IMR-90 (cell line): ENCODE measurements at places on chromosomes 7 and 10.
A peak's percentile ranks its signal among the peaks of the same experiment; 100 is the strongest.

DNA sequence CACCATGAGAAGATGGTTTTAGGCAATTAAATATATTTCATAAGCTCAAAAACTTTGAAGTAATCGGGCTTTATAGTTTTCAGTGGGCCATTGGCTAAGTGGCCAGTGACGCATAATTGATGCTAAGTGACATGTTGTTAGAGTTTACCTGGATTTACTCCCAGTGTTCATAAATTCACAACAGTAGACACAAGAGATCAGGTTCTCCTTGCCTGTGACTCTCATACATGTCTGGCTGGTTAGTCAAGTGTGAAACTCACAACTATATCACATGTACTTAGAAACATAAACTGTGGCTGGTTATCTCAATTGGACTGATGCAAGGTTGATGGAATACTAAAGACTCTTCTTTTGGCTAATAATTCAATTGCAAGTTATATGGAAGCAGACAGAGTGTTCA is 26.2 kb downstream of the ASB15 start:
- no peak for DNase-seq

DNA sequence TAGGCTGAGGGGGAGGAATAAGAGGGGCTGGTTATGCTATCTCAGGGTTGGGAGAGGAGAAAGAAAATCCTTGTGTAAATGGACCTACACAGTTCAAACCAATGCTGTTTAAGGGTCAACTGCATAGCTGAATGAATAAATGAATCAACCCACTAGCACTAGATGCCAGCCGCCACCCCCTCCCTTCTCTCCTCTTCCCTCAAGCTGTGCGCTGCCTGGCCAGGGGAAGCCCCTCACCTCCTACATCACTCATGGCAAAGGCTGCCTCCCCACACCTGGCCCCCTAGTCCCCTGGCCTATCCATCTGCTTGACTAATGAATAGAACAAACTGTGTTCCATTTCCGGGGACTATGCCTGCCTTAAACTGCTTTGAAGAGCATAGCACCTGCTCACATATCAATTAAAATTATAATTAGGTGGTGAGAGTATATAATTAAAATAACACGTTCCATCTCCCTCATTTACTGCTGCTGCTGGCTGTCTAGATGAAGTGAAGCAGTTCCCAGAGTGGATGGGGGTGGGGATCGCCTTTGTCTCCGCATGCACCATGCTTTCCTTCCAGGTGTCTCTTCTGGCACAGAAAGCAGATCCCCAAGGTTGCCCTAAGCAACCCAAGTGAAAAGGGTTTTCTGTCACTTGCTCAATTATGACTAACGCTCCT is 32.6 kb downstream of the GRID1 start:
- no peak for DNase-seq

- peak; percentile 10 for DNase-seq
Observed at GRCh38 chr7:132516042-132516840, 60.0 kb downstream of the PLXNA4 start.

DNA sequence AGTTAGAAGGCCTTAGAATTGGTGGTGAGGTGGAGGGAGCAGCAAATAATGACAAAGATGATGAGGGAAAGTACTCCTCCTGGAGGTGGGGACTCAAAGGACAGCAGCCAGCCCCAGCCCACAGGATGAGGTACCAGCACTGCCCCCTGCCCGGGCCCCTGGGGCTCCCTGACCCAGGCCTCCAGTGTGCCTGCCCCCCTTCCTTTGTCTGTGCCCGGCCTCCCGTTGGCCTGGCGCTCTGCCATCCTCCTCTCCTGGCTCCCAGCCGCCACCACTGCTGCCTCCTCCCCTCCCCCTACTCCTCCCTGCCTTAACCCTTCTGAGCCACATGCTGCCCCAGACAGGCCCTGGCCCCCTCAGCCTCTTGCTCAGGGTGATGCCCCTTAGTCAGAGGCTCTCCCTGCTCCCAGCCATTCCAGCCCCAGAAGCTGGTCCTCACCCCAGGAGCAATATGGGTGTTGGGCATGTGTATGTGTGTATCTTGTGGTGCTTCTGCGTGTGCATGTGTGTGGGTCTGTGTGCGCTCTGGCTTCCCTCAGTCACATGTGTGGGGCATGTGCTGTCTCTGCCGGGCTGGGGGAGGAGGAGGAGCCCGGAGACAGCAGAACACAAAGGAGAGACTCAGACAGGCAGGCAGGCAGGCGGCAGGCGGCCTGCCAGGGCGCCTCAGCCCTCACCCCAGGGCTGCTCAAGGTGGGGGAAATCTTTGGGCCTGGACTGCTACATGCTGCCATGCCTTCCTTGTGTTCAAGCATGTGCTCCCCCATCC is 2.6 kb downstream of the LDB1 start:
- peak; percentile 73 for DNase-seq

DNA sequence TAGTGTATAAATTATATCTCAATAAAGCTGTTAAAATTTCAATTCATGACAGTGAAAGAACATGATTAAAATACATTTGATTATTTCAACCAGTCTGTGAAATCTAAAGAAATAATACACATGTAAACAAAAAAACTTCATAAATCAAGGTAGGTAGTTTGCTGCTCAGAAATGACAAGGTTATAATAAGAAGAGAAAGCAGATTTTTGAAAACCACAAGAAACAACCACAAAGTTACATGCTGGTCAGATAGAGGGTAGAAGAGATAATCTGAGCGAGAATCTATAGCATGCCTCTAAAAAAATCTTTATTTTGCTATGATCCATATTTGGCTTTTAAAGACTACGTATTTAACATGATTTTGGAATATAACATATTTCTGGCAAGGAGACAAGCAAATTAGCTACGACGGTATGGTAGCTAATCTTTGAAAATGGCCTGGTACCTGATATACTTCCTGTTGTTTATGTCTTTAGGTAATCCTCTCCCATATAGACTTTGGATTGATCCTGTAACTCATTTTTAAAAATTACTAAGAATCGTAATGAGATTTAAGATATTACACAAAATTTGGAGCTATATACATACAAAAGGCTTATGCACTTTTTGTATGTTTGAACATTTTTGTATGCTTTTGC is 23.5 kb upstream of the VCL start:
- DNase-seq: no peak

DNA sequence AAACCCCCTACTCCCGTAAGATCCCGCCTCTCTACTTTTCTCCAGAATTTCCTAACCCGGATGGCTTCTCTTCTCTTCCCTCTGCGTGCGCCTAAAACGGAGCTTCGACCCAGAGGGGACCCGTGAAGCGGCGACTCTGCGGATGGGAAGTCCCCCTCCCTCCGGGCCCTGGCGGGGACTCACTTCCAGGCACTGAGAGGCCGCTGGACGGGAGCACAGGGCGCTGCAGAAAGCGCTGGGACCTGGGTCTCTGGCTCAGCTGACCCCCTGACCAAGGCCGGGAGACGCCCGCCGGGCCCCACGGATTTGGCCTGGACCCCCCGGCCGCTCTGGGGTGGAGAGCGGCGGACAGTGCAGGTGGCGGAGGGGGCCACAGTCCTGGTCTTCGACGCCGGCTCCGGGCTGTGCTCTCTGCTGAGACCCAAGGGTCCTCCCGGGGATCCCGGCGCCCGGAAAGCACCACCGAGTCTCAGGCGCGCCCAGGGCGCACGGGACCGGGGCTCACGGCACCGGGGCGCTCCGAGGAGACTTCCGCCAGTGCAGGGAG is 688 bp upstream of the FOXL3 start:
- DNase-seq: no peak

GRCh38 chr7:35289376-35289775 is 35.5 kb upstream of the TBX20 start:
- DNase-seq: no peak
